Esophagus (tissue), 2 donors: ENCODE measurements at places on chromosomes 4 and X. TPM values are rescaled to one million over a fixed set of nuclear protein-coding genes. Genes with fewer than 3 reads are reported as not detected.

DNAAF6 gene
- polyA plus RNA-seq, result not detected

UGT2B11 gene
- not detected for polyA plus RNA-seq

NWD2 gene
- under 0.01 TPM for polyA plus RNA-seq

NCBP2L gene
- polyA plus RNA-seq, result not detected

UVSSA gene
- polyA plus RNA-seq, result 13.0 TPM

NHSL2 gene
- polyA plus RNA-seq, result 0.51 TPM

CCNA2 gene
- polyA plus RNA-seq, result 13.8 TPM

CITED1 gene
- polyA plus RNA-seq, result 0.12 TPM

AMBN gene
- polyA plus RNA-seq, result not detected

NMU gene
- polyA plus RNA-seq, result 47.9 TPM

BGN gene
- polyA plus RNA-seq, result 11.6 TPM

TRPC3 gene
- 0.04 TPM for polyA plus RNA-seq

IL21 gene
- not detected for polyA plus RNA-seq

RIPPLY1 gene
- polyA plus RNA-seq, result not detected

SLC25A14 gene
- polyA plus RNA-seq, result 10.2 TPM
